Vagina (tissue), 2 donors: ENCODE measurements at places on chromosomes 16 and 17. TPM values are rescaled to one million over a fixed set of nuclear protein-coding genes. Genes with fewer than 3 reads are reported as not detected.

DNA sequence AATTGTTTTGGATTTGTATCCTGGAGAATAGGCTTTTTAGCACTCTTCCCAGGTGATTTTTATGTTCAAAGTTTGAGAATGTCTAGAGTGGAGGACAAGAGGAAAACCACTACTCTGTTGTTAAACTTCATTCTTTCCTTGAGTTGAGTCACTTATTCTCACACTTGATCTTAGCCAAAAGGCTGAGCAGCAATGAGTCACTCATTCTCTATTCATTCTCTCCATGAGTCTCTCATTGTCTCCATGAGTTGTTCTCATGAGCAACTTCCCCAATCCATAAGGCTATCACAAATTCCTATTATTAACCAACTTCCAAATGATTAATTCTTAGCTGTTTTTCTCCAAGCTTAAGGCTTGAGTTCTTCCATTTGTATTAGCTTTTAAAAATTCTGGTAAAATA is 1393.3 kb downstream of the CDH8 start:
- no peak for DNase-seq

DNA sequence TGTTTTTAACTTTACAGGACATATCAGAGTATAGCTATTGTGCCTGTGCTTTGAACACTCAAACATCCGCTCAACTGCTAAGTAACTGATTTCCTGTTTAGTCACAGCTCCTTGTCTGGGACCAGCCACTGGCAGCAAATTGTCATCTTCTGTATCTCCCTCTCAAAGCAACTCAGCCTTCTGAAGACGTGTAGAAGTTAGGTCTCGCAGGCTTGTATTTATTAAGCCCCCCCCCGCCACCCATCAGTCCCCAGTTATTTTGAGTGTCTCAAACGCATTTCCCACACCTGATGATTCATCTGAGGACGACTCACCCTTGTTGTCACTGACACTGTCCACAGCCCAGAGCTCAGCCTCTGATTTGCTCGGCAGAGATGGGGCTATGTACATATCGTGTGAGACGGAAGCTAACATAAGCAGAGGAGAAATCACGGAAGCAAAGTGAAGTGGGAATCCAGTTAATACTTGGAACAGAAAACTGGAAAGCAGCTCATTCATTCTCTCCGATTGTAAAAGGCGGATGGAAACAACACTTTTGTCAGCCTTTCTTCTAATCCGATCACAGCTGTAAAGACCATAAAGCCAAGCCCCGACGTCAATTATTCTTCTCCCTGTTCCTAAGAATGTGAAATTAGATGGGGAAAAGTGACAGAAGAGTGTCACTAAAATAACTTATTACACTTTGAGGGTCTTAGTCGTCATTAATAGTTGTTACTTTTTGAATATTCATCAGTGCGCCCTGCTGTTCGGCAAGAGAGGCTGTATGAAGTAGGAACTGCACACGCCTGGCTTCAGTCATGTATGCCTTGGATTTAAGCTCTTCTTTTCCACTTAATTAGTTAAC is 64.2 kb downstream of the PITPNC1 start:
- DNase-seq: no peak

TAT gene
- not detected for total RNA-seq

AGRP gene
- total RNA-seq: not detected

DNA sequence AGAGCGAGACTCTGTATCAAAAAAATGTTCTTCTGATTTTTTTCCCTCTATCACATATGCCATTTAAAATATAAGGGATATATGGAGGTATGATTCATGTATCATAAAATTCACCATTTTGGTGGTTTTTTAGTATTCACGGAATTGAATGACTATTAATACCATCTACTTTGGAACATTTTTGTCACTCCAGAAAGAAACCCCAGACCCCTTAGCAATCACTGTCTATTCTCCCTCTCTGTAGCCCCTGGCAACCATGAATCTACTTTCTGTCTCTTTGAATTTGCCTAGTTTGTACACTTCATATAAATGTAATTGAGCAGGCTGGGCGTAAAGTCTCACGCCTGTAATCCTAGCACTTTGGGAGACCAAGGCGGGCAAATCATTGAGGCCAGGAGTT is 75.9 kb downstream of the PRKCA start:
- no peak for DNase-seq

- DNase-seq: no peak
Measured at GRCh38 chr16:54444851-54445458, 158.4 kb upstream of the IRX3 start.

DNA sequence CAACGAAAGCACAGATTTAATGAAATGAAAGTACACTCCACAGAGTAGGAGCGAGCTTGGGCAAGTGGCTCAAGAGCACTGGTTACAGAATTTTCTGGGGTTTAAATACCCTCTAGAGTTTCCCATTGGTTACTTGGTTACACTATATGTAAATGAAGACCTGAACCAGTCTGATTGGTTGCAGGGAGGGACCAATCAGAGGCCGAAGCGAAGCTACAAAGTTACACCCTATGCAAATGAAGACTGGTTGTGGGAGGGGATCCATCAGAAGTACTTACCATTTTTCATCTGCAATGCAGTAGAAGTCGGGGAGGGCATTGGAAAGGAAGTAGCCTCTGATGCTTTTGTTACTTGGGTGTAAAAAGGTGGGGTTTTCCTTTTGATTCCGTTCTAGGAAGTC is 132.0 kb downstream of the PMP22 start:
- DNase-seq: no peak

- DNase-seq: no peak
Measured at GRCh38 chr16:54652201-54652770, 278.4 kb upstream of the IRX5 start.

DNA sequence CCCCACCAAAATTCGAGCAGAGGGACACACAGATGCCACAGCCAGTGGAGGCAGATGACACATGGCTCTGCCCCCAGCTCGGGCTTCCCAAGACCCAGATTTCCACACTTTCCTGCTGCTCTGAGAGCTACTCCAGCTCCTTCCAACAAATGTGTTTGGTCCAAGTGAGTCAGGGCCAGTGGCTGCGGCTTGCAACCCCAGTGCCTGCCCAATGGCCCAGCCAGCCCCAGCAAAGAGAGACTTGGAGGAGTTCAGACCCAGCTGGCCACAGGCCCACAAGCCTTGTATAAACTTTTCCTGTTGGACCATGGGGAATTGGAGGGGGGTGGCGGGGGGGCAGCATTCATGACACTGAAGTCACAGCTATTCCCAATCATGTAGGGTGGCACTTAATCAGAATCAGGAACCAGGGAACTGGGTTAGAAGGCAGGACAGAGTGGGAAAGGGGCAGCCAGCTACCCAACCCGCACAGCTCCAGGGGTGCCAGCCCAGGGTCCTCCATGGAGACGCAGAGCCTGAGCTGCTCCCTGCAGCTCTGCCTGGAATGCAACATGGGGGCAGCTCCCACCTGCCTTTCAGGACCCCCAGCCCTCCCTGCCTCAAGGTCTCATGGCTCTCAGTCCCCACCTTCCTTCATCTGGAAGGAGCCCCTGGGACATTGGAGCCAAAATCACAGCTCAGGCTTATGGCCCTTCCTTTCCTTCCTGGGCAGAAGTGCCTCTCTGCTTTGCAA is 17.5 kb upstream of the C16orf78 start:
- no peak for DNase-seq

CCL17 gene
- total RNA-seq: not detected

- no peak for DNase-seq
Measured at GRCh38 chr16:87765473-87765775, 362 bp downstream of the KLHDC4 start.

DNA sequence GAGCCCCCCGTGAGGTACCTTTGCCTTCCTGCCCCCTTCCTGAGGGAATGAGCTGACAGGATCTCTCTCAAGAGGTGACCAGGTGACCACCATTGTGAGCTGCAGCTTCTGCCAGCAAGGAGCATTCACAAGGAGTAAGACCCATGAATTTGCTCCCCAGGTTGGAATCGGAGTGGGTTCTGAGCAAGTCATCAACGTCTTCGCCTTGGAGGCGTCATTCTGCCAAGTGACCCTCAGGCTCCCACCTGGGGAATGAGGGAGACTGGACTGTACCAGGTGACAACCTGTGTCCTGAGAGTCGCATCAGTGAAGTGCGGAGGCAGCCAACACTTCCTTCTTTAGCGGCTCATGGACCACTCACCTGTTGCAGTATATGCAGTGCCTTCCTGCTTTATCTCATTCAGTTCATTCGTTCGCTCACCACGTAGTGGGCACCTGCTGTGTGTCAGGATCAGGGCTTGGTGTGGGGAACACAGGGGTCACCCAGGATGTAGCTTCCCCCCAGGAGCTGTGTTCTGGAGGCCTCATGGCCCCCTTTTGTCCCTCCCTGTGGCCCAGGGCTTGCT is 22.8 kb downstream of the WSCD1 start:
- no peak for DNase-seq

GRCh38 chr17:31878703-31879073 is 19.6 kb upstream of the COPRS start:
- no peak for DNase-seq

TBC1D26 gene
- 4.2 TPM for total RNA-seq

DNA sequence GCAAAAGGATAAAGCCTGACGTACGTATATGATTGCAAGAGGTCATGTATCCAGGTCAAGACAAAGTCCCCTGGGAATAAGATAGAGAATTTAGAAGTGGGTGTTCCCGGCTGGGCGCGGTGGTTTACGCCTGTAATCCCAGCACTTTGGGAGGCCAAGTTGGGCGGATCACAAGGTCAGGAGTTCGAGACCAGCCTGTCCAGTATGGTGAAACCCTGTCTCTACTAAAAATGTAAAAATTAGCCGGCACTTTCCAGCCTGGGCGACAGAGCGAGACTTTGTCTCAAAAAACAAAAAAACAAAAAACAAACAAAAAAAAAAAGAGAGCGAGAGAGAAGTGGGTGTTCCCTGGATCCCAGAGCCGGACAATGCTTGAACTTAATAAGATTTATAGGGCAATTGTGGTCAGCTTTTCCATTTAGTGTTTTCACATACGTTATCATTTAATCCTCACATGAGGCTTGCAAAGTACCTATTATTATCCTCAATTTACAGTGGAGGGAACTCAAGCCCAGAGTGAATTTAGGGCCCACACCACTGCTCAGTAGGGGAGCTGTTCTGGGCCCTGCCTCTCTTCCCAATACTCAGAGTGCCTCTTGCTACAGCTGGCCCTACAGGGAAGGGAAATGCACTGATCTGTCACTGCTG is 481 bp upstream of the GLTPD2 start:
- DNase-seq: no peak

GRCh38 chr17:42337442-42337841 is 49.1 kb downstream of the STAT5A start:
- no peak for DNase-seq

NHLRC4 gene
- total RNA-seq: 0.74 TPM

- no peak for DNase-seq
Measured at GRCh38 chr16:80463326-80463725, 77.5 kb upstream of the DYNLRB2 start.

DNA sequence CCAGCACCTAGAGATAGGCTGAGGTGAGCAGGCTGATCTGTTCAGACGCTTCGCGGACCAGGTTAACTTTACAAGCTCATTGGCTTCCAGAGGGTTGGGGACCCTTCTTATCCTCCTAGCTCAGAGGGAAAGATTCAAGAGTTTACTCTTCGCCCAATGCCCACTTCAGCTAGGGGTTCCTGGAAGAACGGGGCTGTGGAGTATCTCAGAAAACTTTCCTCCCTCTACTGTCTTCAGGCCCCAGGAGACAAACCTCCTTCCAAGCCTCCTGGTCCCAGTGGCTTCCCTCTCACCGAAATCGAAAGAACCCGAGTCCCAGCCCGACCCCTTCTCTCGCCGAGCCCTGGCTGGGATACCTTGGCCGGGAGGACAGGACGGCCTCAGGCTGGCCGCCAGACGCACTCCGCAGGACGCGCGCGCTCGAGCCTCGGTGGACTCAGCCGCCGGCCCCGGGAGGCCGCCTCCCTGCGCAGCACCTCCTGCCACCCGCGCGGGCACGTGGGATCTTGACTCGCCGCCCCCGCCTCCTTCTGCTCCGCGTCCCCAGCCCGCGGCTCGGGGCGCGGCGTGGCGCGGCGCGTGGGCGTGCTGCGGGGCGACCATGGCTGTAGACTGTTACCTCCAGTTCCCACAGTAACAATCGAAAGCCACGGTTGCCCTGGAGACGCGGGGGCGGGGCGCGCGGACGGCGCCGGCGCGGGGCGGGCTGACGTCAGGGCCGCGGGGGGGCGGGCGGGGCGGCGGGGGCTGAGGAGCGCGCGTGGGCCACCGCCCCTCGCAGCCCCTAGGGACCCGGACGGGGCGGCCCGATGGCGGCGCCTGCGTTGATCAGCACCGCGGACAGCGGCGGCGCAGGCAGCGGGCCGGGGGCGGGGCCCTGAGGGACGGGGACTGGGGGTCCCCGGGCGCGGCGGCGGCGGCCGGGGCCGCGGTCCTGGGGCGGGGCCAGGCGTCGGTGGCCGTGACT is 5.3 kb upstream of the HIC1 start:
- no peak for DNase-seq

DNA sequence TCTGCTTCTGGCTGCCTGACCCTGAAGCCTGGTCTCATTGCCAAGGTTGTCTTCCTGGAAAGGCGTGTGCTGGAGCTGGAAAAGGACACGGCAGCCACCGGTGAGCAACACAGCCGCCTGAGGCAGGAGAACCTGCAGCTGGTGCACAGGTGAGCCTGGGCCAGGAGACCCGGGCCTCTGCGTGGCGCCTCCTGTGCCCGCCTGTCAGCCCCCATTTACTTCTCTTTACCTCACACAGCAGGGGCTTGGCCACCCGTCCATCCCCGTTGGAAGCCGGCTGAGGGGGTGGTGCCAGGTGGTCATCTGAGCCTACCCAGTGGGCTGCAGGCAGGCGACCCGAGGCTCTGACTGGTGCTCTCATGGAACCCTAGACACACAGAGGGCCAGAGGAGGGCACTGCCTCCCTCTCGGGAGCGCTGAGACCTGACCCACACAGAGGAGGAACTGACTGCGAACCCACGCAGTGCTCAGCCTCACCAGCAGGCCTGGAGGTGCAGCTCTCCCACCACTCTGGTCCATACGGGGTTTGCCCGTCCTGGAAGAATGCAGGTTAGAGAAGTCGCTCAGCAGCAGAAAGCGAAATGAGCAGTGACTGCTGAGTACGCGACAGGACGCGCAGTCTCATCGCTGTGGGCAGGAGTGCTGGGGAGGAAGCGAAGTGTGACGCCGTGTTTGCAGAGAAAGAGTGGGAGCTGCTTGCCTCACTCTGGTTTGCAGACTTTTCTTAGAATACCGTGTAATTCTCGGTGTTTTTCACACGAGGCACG is 21.9 kb upstream of the CAPN15 start:
- DNase-seq: no peak

CDRT15 gene
- total RNA-seq: not detected

- DNase-seq: no peak
Measured at GRCh38 chr16:73054498-73054812, 6.5 kb upstream of the ZFHX3 start.

RCVRN gene
- 0.49 TPM for total RNA-seq

GRCh38 chr17:4908711-4909496 is 6.0 kb upstream of the CHRNE start:
- DNase-seq: no peak

- no peak for DNase-seq
Measured at GRCh38 chr16:839643-840408, 39.3 kb upstream of the GNG13 start.
